AG08396 (cell line): ENCODE measurements at places on chromosomes 12 and 14.

DNA sequence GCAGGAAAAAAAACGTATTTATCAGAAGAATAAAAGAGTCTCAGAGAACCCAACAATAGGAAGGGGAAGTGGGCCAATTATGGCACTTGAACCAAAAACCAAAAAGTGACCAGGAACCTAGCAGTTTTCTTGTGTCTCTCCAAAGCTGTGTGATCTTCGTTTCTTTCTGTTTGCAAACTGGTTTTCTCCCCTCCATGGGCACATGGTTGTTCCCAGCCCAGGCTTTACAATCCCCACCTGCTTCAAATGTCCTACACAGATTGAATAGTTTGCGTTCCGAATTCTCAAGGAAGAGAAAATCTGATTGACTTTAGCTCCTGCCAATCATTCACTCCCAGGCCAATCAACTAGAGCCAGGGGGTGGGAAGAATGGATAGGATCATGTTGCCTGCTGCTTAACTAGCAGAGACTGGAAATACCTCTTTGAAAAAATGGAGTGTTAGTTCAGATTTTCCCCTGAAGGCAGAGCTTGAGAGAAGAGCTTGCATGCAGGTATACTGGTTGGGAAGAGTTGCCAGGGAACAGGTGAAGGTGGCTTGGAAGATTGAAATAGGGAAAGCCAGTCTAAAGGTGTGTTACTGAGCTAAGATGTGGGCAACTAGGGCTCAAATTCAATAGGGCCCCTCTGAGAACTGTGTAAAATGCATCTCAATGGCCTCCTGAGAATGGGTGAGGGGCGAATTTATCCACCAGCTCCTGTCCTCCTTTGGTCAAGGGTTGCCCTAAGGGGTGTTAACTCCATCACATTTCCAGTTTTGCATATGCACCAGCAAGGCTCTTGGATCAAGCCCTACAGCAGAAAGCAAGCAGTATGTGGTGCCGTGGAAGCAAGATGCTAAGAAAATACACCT, 106.4 kb upstream of the SRRM4 start:
- DNase-seq: no peak

DNA sequence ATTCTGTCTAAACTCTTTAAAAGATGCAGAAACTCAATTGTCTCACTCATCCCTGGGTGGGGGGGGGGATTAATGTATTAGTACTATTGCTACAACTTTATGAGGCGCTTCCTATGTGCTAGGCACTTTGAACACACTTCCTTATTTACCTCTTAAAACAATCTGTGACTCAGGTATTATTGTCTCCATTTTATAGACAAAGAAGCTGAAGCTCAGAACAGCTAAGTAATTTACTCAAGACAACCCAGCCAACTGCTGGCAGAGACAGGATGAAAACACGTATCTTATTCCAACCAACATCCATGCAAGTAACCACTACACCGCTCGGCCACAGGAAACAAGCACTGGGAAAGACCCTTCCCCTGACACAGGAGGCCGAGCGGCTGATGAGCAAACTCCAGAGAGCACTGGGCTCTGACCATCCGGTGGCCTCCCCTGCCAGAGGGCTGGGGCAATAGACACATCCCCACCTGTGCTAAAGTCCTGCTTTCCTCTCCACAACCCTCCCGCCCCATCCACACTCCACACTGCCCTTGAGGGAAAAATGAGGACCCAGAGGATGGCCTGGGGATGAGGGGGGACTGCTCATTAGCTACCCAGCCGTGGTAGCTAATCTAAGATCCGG, 244.2 kb downstream of the DPF3 start:
- DNase-seq: no peak

- no peak for DNase-seq
Observed at GRCh38 chr12:124506145-124506831, 61.1 kb downstream of the NCOR2 start.

GRCh38 chr12:54300225-54300731, 537 bp downstream of the NFE2 start:
- DNase-seq: no peak

DNA sequence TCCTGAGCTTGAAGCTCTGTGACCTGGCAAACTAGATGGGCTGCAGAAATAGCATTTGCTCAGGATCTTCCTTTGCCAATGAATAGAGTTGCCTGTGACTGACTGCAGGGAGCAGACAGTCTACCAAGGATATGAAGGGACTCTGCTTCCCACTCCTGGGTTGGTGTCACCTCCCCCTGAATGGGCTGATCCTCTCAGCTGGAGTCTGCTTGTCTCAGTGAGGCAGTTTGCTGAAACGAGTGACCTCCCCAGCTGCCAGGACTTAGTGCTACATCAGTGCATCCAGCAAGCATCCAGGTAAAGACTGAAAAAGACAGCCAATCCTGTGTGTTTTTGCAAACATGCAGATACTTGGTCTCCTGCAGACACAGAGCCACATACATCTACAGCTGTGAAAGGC, 28.5 kb downstream of the PAH start:
- no peak for DNase-seq

- DNase-seq: peak; percentile 54
Observed at GRCh38 chr14:105019861-105020814, 745 bp downstream of the CDCA4 start.

- peak; percentile 61 for DNase-seq
Observed at GRCh38 chr12:63151623-63152320, 771 bp upstream of the AVPR1A start.

DNA sequence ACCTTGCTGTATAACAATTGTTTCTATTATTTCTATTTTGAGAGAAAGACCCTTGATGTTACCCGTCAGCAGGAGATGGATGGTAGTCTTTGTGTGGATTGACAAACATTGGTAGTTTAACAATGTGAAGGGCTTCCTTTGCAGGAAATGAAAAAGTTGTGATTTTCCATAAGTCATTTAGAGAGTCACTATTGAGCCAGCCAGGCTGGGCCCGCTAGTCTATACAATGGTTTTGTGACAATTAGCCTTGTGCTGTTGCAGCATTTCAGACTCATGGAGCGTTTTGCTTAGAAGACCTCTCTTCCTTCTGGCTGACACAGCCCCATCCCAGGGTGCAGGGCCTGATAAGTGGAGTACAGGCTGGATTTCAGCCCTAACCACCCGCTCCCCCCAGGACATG, 18.3 kb upstream of the SLC38A2 start:
- no peak for DNase-seq

DNA sequence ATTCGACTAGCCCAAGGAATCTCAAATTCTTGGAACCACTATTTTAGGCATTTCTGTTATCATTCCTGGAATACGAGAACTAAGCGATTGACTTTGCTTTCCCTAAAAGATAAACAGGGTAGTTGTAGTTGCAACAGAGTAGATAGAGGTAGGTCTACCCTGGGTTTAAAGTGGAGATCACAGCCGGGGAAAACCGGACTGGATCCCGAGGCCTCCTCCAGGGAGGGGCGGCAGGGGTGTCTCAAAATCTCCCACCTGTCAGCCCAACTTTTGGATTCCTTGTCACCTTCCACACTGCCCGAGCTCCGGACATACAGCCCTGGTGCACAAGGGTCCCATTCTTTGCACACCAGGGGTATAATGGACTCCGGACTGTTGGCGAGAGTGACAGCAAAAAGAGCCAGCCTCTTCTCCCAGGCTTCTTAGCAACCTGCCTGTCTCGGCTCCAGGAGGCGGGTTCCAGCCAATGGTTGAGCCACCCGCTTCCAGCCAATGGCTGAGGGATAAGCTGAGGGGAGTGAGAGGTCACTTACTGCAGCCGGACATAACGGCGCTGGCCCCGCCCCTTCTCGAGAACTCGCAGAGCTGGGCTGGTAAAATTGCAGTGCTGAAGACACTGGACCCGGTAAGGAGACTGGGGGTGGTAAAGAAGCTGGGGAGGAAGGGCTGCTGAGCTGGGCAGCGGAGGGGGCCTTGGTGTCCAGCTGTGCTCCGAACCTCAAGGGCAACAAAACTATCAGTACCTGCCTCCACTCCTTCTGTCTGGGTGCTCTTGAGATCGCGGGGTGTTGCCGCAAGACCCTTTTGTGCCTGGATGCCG, at the start of gene SUOX:
Gene SUOX (plus strand): TSS at position 562 of the 820 bp plus-strand sequence. CDS start 4,946 bp downstream, outside the sequence.
- peak; percentile 98 for DNase-seq

- peak; percentile 61 for DNase-seq
Observed at GRCh38 chr12:54173066-54173726, 15.6 kb downstream of the SMUG1 start.

DNA sequence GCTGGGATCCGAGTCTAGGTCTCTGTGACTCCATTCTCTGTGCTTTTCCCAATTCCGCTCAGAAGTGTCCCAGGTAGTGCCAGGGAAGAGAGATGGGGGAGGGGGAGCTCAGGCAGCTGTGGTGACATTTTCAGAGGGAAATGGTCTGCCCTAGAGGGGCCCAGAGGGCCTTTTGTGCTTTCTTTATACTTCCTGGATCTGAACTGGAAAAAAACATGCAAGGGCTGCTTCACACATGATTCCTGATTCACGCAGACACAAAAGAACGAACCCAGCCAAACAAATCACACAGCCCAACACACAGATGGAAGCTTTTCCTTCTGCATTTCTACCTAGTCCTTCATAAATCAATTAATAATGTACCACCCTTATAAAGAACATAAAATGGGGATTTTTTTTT, 26.5 kb downstream of the GPR68 start:
- DNase-seq: no peak

- no peak for DNase-seq
Observed at GRCh38 chr14:77309131-77309530, 11.6 kb downstream of the POMT2 start.

DNA sequence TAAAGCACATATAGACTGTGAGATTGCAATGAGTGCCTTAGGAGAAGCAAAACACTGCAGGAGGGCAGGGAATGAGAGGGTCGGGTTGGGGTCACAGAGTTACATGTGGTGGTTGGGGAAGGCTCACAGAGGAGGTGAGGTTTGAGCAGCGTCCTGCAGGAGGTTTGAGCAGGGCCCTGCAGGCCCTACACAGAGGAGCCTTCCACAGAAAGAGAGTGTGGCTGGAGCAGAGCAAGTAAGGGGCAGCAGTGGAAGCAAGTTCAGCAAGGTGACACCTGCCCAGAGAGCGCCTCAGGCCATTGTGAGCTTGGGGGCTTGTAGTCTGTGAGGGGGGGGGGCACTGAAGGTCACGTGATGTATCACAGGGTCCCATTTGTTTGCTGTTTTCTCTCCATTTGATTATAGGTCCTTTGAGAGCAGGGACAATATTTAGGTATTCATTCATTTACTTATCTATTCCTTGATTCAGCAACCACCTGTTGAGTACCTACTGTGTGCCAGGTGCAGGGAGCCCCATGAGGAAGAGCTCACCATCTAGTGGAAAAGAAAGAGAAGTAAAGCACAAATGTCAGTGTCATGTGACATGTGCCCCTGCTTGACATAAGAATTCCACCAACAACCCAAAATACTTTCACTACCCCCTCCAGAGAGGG, 56.6 kb downstream of the GALNT16 start:
- no peak for DNase-seq

DNA sequence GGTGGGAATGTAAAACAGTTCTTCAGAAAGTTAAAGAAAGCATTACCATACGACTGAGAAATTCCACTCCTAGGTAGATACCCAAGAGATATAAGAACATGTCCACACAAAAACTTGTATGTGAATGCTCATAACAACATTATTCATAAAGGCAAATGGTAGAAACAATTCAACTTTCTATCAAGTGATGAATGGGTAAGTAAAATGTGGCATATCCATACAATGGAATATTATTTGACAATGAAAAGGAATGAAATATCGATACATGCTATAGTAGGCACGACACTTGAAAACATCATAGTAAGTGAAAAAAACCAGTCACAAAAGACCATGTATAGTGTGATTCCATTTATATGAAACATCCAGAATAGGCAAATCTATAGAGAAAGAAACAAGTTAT, 71.3 kb downstream of the GALNT8 start:
- DNase-seq: no peak

- DNase-seq: no peak
Observed at GRCh38 chr12:94263011-94263811, 114.8 kb downstream of the PLXNC1 start.

- no peak for DNase-seq
Observed at GRCh38 chr12:26838888-26839416, 6.0 kb upstream of the ITPR2 start.

DNA sequence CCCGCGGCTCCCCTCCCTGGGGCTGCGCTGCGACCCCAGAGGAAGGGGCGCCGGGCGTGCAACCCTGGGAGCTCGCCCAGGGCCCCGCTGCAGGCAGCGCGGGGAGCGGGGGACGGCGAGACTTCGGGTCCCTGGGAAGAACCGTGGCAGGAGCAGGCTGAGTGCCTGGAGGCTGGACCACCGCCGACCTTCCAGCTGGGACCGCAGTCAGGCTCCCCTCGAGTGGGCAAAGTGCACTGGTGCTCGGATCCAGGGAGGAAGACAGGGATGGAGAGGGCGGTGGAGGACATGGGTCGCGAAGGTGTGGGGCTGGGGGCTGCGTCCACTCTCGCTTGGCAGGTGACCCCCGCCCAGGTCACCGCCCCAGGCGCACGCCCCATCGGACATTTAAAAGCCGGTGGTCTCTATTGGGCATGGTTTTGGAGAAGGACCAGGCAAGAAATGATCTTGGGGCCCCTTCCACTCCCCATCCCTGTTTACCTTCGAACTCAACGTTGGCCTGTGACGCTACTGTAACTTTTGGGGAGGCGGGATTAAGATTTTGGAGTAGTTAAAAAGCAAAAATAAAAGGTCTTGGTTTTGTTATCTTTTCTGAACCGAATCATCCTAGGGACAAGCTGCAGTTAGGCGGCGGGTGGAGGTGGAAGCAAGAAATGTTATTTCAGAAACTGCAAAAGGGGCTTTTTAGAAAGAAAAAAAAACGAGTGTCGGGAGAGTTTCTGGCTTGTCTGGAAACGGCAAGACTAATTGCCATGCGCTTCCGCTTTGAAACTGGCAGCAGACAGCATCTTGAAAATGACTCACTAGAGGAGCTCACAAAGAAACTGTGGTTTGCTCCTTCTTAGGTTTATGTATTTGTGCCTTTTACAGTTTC, 1.0 kb downstream of the ELK3 start:
- peak; percentile 79 for DNase-seq

- DNase-seq: no peak
Observed at GRCh38 chr12:114286145-114286544, 119.8 kb downstream of the TBX5 start.

DNA sequence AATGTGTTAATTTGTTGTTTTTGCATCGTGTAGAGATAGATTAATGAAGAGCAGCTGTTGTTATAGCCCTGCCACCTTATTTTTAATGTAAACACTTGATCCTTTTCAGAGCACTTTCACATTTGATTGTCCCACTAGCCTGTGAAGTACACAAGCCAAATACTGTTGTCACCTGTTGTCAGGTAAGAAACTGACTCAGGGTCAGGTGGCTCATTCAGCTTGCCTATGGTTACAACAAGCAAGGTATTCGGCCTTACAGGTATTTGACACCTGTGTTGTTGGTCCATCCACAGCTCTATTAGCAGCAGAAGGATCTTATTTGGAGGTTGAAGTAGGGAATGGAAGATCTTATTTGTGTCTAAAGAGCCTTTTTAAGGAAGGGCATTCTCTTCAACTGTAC, 108.9 kb downstream of the GPR135 start:
- no peak for DNase-seq
